ENCODE measurements at places on chromosomes 5 and 9. TPM values are rescaled to one million over a fixed set of nuclear protein-coding genes. Genes with fewer than 3 reads are reported as not detected.

The LRRTM2 gene
- total RNA-seq, result 0.08 TPM

DNA sequence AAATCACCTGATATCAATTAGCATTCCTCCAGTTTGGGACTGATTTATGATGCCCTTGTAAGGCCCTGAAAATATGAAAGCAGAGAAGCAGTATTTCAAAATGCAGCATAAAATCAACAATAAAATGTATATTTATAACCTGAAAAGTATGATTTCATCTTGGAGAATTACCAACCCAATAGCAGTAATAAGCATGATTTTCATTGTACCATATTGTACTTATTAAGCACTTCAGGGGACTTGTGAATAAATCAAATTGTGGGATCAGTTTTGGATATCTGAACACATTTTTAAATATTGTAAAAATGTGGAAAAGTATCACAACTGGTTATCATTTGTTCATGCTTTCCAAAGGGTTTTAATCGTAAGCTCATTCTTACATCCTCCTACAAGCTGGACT is 250.8 kb downstream of the DMRT2 start:
- no peak for DNase-seq

The IFNK gene
- total RNA-seq, result not detected

DNA sequence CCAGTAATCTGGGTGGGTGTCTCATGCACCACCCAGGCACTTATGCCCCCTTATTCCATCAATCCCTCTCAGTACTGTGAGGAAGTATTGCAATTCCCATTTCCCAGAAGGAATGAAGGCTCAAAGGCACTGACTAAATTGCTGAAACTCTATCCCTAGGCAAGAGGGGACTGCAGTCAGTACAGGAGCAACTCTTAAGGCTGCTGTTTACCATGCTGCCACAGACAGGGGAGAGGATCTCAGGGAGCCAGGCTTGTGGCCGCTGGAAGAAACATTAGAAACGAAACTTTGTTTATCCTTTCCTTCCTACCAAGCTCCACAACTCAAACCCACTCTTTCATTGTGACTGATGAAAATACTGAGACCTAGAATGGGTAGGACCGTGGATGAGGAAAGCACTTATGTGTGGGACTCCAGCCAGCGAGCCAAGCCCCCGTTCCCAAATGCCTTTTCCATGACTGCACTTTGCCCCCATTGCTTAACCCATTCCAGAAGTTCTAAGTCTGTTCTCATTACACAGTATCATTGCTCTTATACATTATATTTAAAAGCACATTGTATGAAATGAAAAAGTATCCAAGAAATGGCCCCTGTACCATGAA is 54.3 kb downstream of the TLE1 start:
- no peak for DNase-seq

DNA sequence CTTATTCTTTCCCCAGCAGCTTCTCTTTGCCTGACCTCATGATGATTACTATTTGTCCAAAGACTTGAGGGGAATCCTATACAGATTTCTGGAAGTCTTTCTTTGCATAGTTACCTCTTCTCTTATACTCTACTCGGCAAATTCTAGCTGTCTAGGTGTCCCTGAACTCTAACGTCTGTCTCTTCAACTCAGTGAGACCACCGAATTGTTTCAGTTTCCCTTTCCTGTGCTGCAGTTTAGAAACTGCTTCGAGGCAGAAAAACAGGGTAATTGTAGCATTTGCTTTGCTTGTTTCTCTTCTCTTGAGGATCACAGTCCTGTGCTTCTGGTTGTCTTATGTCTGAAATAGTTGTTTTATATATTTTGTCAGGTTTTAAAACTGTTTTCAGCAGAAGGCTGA is 14.8 kb downstream of the LVRN start:
- DNase-seq, result no peak

The CSF1R gene
- 46.2 TPM for total RNA-seq

The EGFLAM gene
- total RNA-seq, result 4.9 TPM

DNA sequence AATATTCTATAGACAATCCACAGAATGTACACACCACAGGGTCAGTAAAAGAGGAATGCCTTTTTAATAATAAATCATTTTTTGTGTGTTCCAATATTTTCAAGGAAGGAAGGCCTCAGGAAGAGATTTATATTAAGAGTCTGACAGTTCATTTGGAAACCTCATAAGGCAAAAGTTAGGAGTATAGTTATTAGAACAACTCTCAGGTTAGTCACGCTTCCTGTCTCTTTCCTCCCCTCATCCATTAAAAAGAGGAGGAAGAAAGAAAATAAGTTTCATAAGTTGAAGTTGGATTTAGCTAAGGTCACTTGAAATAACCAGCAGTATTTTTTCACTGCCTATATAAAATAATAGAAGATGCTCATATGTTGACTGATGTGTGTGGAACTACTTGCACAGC is 863.2 kb downstream of the PTPRD start:
- no peak for DNase-seq

- DNase-seq, result no peak
Measured at GRCh38 chr9:77864211-77864889, 167.3 kb downstream of the GNAQ start.

DNA sequence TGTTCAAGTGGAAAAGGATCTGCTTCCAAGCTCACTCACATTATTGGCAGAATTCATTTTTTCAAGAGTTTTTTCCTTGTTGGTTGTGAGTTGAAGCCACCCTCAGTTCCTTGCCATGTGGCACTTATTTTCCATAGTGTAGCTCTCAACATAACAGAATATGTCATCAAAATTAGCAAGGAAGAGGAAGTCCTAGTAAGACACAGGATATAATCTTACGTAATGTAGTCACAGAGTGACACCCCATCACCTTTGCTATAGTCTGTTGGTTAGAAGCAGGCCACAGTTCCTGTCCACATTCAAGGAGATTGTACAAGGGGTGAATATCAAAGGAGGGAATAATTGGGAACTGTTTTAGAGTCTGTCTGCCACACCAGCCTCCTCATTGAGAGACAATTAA is 15.7 kb downstream of the IRGM start:
- DNase-seq, result no peak

DNA sequence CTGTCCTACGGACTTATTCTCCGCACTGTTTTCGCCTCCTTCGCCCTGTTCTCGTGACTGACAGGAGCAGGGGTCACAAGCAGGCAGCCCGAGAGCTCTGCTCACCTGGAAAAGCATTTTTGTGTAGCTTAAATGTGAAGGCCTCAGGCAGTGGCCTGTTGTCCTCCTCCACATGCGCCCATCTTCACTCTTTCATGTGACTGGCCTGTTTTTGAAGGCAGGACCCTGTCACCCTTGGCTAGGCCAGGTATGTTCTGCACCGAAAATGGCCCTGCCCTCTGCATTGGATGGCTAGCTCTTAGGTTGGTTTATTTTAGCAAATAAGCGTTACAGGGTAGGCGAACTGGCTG is 614 bp upstream of the CPLANE1 start:
- DNase-seq, result no peak

GRCh38 chr9:130635721-130636647 is 28.4 kb upstream of the PRDM12 start:
- no peak for DNase-seq

DNA sequence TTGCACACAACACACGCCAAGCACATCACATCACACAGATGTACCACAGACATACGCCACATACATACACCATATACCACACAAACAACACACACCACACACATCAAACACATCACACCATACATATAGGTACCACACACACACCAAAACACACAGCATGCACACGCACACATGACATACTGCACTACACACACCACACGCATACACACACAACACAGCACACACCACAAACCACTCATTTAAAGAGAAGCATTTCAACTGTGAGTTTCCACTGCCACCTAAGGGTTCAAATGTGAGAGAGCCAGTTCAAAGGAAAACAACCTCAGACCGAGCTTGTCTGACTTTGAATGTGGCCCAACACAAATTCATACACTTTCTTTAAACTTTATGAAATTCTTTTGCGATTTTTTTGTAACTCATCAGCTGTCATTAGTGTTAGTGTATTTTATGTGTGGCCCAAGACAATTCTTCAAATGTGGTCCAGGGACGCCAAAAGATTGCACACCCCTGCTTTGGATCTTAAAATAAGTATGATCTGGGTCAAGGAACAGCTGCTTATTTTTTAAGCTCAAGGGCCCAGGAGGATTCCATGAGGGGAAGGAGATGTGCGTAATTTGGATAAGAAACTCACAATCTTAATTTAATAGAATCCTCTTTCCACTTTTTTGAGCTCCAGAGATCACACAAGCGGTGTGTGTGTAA is 494.6 kb downstream of the GADD45G start:
- no peak for DNase-seq

DNA sequence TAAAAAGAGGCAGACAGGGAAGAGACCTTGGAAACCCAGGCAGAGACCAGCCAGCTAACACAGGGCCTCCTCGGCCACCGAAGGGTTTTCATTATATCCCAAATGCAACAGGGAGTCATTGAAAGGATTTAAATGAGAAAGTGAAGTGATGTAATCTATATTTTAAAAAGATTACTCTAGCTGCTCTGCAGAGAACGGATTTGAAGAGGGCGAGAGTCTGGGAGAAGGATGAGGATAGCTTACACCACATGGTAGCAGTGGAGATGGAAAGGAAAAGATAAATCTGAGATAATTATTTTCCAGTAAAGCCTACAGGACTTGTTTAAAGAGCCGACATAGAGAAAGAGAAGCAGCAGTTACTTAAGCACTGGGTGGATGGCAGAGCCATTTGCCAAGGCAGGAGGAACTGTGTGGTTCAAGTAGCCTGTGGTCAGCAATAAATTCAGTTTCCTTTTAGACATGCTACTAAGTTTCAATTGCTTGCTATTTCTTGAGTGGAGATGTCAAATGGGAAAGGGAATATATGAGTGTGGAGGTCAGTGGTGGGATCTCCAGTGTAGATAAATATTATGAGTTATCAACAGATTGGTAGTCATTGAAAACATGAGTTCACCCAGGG is 9.3 kb downstream of the FBN2 start:
- DNase-seq, result no peak

DNA sequence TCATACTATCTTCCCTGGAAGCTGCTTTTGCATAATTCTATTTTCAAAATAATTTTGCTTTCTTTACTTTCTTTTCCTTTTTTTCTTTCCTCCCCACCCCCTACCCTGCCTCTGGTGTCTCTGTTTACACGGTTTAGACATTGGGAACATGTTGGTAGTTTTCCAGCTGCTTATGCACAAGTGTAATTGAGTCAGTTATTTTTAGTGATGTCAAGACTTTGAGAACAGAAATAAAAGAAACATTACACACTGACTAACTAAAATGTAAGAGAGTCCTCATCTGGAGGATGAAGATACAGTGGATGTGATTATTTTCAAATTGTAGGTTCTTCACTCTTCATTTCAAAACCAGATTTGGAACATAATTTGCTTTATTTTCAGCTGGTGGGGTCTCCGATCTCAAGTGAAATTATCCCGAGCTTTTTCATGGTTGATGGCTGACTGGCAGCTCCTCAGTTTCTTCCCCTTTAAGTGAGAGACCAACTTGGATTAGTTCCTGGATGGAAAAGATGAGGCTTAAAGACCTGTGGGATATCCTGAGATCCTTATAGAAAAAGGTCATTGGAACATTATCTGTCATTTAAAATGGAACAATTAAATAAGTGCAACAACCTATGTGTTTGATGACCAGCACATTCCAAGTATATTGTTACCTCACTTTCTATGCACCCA is 154.4 kb upstream of the ZNF462 start:
- DNase-seq, result no peak

GRCh38 chr5:9239626-9240025 is 306.2 kb downstream of the SEMA5A start:
- DNase-seq, result no peak

GRCh38 chr9:130682421-130683121 is 11.0 kb upstream of the EXOSC2 start:
- DNase-seq, result peak; percentile 68

- DNase-seq, result no peak
Measured at GRCh38 chr5:128036950-128037349, 46.6 kb upstream of the SLC12A2 start.

- DNase-seq, result no peak
Measured at GRCh38 chr9:75529463-75529862, 361.0 kb upstream of the PCSK5 start.

- DNase-seq, result no peak
Measured at GRCh38 chr9:14768405-14769229, 46.1 kb upstream of the CER1 start.

GRCh38 chr9:130256644-130257043 is 8.9 kb upstream of the HMCN2 start:
- DNase-seq, result no peak

The PJA2 gene
- 69.2 TPM for total RNA-seq

- DNase-seq, result no peak
Measured at GRCh38 chr5:72584466-72584865, 77.3 kb upstream of the ZNF366 start.

The FAM120A gene
- 91.0 TPM for total RNA-seq

GRCh38 chr5:132257131-132258101 is at the start of gene PDLIM4:
PDLIM4 (plus strand) TSS chr5:132257696; CDS start chr5:132257735, 39 bp downstream.
- peak; percentile 38 for DNase-seq

The PLPPR1 gene
- 26.3 TPM for total RNA-seq

GRCh38 chr9:103902263-103902662 is 191.8 kb upstream of the SMC2 start:
- DNase-seq, result no peak

The TEK gene
- total RNA-seq, result 11.7 TPM

- DNase-seq, result no peak
Measured at GRCh38 chr9:108469654-108470053, 386.1 kb downstream of the ACTL7B start.

DNA sequence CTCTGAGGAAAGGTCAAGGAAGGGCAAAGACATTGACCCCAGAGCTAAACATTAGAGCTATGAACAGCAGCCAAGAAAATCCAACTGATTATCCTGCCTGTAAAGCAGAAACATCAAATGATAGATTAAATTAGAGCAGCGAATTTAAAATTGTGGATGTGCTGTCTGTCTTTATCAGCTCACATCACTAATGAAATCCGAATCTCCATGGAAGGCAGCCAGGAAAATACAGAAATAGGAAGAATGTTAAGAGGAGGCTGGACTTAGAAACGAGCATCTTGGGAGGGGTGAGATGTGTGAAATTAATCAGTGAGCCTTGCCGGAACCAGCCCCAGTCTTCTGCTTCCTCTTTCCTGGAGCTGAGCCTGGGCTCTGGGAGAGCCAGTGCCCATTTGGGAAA is 191.0 kb downstream of the PJA2 start:
- no peak for DNase-seq

- peak; percentile 81 for DNase-seq
Measured at GRCh38 chr5:178204935-178205748, 809 bp downstream of the HNRNPAB start.

DNA sequence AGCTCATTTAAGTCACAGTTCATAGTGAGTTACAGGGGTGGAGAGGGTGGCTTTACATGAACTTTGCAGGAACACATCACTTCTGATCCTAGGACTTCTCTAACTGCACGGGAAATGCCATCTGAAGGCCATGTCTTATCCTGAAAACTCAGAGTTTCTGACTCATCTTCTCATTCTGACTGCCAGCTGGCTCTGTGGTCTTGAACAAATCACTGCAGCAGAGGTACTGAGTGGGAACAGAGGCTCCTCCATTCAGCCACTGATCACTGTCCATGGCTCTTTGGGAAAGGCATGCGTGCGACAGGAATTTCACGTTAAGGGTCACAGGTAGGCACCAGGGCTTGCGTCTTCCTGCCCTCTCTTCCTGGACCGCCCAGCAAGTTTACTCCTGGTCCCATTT is 114.6 kb upstream of the LRRTM2 start:
- no peak for DNase-seq
